ENCODE measurements at places on chromosomes 2 and 18.

DNA sequence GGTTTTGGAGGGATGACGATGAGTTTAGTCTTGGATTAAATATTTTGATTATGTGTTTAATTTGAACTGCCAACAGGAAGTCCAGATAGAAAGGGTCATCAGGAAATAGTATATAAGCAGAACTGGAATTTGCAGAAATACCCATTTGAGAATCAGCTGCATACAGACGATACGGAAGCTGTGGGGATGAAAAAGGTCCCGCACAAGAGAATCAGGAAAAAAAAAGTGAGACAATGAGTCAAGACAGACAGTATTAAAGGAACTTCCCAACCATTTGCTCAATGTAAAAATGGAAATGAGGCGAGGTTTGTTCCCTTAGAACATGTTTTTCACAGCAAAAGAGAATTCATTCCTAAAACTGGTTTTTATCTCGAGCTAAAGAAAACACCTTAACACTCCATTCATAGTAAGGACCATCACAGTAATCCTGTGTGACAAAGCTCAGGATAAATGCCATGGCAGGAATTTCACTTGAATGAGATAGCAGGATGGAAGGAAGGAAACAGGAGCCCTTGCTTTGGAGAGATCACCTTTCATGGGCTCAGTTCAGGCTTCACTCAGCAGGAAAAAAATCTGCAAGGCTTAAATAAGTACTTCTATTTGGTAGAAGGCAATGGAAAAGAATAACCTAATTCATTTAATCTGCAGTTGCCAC, 29.3 kb downstream of the BCL2 start:
- H3K27me3 ChIP-seq = no peaks in the 10 kb centered on the region
- peak overlapping the region; percentile 61 for H3K4me3 ChIP-seq
- H3K36me3 ChIP-seq = peaks cover 59% of the 10 kb centered on the region
- no peak for DNase-seq
- peaks cover 47% of the 10 kb centered on the region for H3K4me1 ChIP-seq

DNA sequence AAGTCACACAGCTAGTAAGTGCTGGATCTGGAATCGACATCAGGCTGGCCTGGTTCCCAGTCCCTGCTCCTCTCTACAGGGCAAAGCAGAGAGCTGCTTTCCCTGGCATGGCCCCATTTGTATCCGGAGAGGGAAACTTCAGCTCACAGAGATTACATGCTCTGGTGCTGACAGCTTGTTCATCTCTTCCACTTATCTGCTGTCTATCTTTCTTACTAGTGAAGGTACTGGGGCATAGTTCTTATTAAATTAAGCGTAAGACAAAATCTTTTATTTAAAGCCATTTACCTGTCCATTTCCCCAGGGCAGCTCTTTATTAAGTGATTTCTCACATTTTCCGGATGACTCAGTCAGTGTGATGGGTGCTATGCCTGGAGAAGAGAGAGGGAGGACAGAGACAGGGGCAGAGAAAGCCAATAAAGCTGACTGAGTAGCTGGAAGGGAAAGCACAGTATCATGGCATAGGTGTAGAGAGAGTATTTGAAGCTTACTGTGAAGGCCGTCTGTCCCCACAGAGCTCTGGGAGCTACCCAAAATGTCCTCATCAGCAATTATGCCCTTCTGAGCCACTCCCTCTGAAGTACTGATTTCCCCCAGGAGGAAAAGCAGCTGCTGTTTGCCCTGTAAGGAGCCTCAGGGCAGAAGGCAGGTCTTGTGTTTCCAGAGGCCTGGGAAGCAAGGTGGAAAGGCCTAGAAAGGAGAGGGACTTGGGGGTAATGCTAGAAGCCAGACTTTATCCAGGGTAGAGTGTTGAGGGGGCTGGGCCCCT, 44.1 kb upstream of the EPAS1 start:
- DNase-seq = no peak
- peaks cover 6% of the 10 kb centered on the region for H3K27me3 ChIP-seq
- H3K4me3 ChIP-seq = no peak overlapping the region
- peaks cover 9% of the 10 kb centered on the region for H3K4me1 ChIP-seq

DNA sequence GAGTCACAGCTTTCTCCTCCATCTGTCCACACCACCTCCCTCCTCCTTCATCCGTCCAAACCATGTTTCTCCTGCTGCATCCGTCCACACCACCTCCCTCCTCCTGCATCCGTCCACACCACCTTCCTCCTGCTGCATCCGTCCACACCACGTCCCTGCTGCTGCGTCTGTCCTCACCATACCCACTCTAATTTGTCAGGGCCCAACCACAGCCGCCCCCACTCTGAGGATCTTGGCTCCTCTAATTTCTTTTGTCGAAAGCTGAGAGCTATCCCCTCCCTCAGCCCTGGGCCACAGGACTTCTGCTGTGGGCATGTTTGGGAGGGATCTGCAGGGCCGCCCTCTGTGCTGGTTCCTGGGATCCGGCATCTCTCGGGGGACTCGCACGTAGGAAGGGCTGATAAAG, 67.4 kb downstream of the TPO start:
- no peaks in the 10 kb centered on the region for H3K36me3 ChIP-seq
- no peak overlapping the region for H3K4me3 ChIP-seq
- H3K27ac ChIP-seq = peak overlapping the region; percentile 31
- H3K27me3 ChIP-seq = no peaks in the 10 kb centered on the region

DNA sequence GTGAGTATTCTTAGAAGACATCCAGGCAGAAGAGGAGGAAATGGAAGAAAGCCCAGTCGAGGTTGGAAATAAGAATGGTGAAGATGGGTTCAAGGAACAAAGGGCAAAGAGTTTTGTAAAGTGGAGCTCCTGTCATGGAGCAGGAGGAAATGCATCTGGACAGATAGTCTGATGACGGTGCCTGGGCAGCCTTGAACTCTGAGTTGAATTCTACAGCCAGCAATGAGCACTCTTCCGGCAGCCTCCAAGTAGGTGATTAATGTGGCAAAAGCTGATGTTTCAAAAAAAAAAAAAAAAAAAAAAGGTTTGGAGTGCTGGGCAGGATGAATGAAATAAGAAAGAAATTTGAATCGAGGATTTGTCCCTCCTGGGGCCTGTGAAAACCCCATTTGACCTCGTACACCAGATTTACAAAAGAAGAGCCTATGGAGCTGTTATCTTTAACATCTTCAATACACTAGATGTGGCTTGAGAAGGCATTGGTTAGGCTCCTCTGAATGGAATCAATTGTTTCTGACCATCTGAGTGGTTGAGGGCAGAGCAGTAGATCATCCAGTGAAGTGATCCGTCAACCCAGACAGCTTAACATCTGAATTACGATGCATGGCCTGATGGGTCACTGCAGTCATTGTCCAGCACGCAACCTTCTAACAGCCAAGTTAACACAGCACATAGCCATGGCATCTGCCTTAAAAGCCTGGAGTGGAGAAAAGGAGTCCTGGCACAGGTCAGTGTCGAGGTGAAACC, 449.7 kb downstream of the TXNL1 start:
- no peak for DNase-seq
- no peak overlapping the region for H3K4me3 ChIP-seq
- no peaks in the 10 kb centered on the region for H3K27me3 ChIP-seq
- no peaks in the 10 kb centered on the region for H3K4me1 ChIP-seq
- no peaks in the 10 kb centered on the region for H3K36me3 ChIP-seq

DNA sequence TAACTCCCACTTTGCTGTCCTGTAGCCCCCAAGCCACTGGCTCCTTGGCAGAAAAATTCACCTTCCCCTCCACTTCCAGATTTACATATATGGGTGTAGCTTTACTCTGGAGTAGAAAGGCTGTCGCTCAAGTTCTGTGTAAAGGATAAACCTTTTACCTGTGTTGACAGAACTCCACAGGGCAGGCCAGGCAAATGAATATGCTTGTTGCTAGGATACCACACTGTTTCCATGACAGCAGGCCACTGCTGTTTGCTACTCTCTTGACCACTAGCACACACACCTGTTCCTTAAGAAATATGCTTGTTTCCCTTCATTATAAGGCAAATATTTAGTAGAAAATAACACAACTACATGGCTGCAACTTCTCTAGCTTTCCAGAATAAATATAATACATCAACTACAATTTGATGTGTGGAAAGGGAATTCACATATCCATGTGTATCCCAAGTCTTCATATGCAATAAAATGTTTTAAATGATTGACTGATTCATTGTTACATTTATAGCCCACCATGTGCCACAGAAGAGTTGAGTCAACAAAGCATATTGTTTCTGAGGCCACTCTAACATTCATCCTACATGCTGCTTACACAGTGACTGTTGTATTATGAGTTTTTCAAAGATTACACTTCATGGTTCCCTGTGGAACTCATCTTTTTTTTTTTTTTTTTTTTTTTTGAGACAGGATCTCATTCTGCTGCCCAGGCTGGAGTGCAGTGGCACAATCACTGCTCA, 56.2 kb upstream of the ROCK1 start:
- H3K27me3 ChIP-seq = no peaks in the 10 kb centered on the region
- H3K4me3 ChIP-seq = no peak overlapping the region
- no peaks in the 10 kb centered on the region for H3K4me1 ChIP-seq

DNA sequence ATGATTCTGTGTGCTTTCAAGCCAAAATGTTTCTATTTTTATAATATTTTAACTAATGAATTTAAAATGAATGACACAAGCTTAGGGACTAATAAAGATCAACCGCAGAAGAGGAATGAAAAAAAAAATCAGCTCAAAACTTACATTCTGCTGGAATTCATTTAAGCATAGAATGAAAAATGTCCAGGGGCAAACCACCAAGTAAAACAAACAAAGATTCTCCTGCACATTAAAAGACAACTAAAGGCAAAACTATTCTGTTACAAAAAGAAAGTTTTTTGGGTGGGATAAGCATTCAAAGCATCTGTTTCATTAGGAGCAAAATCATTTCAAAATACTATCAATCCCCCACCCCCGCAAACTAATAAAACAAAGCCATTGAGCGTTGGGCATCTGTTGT, 99.3 kb upstream of the SOX11 start:
- H3K27ac ChIP-seq = no peak overlapping the region
- H3K36me3 ChIP-seq = no peaks in the 10 kb centered on the region
- no peak for DNase-seq
- no peaks in the 10 kb centered on the region for H3K4me1 ChIP-seq
- no peaks in the 10 kb centered on the region for H3K27me3 ChIP-seq

DNA sequence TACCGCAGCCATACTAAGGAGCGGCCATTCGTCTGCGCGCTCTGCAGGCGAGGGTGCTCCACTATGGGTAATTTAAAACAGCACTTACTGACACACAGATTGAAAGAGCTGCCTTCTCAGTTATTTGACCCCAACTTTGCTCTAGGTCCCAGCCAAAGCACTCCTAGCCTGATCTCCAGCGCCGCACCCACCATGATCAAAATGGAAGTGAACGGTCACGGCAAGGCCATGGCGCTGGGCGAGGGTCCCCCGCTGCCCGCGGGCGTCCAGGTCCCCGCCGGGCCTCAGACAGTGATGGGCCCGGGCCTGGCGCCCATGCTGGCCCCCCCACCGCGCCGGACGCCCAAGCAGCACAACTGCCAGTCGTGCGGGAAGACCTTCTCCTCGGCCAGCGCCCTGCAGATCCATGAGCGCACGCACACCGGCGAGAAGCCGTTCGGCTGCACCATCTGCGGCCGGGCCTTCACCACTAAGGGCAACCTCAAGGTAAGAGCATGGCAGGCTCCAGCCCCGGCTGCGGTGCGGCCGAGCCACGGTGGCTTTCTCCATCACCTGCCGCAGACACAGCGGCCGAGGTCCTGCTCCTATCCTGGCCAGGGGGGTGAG, 15.5 kb downstream of the SALL3 start:
- no peaks in the 10 kb centered on the region for H3K4me1 ChIP-seq
- H3K27me3 ChIP-seq = peaks cover 5% of the 10 kb centered on the region
- H3K27ac ChIP-seq = no peak overlapping the region
- no peaks in the 10 kb centered on the region for H3K36me3 ChIP-seq
- DNase-seq = no peak

DNA sequence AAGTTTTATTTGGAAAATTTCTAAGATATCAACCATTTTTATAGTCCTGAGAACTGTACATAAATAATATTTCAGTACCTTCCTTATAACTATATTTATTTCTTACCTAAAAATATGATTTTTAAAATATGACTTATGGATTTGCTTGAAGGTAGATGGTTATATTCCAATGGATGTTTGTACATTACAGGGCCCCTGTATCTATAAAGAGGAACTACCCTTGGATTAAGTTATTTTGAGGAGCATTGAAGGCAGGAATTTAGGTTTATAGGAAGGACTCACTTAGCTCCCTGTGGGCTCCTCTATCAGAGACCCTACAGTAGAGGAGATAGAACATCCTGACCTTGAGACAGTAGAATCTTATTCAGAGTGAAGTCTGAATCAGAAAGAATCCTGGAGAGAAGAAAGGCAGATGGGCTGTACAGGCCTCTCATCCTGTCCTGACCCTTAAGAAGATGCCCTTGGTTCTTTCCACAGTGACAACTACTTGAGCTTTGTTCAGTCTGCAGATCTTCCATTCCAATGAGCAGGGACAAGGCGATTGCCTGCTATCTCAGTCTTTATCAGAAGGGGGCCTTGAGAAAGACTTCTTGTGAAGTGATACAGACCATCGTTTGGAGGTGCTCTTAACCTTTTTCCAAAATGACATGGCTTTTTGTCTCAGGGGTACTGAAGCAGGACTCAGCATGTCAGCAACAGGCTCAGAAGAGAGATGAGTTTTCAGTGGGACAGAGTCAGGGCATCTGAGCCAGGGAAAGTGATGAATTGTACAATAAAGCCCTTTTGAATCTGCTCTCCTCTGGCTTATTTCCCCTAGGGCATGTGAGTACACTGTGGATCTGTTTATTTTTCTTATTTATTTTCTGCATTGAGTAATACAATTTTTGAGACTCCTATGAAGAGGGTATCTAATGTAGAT, 20.9 kb downstream of the OXER1 start:
- H3K27me3 ChIP-seq = no peaks in the 10 kb centered on the region
- H3K4me3 ChIP-seq = no peak overlapping the region

- H3K27ac ChIP-seq = no peak overlapping the region
- DNase-seq = no peak
- H3K4me1 ChIP-seq = no peaks in the 10 kb centered on the region
- no peak overlapping the region for H3K4me3 ChIP-seq
These were observed 121.0 kb downstream of the SPOPL start for GRCh38 chr2:138622613-138623012.

- H3K36me3 ChIP-seq = no peaks in the 10 kb centered on the region
- H3K27me3 ChIP-seq = no peaks in the 10 kb centered on the region
- H3K27ac ChIP-seq = no peak overlapping the region
- no peak overlapping the region for H3K4me3 ChIP-seq
- H3K4me1 ChIP-seq = no peaks in the 10 kb centered on the region
These were observed 121.4 kb downstream of the CTAGE1 start for GRCh38 chr18:22296304-22296703.

DNA sequence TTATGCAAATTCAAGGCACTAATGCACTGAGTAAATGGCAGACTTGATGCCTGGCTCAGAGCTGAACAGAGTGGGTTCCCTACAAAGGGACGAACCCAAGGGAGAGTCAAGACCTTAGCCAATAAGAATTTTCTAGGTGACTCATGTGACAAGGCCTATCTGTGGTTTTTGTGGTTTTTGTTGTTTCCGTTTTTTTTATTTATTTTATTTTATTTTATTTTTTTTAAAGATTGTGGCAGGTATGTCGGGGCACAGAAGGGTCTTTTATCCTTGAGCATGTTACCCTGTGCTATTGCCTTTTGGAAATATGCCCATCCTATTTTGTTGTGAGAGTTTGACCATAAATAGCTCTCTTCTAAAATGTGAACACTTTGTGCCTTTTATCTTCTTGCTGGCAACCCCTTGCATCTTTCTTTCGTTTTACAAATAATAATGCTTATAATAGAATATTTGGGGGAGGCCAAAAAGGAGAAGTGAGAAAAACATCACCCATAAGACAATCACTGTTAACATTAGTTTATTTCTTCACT, 113.4 kb upstream of the AQP4 start:
- no peaks in the 10 kb centered on the region for H3K27me3 ChIP-seq
- no peaks in the 10 kb centered on the region for H3K36me3 ChIP-seq
- no peak overlapping the region for H3K27ac ChIP-seq
- no peaks in the 10 kb centered on the region for H3K4me1 ChIP-seq
